Osteoblast (primary cell): ENCODE measurements at places on chromosomes 4 and X.

- DNase-seq = no peak
Observed at GRCh38 chr4:92060333-92060732, 243.4 kb upstream of the GRID2 start.

DNA sequence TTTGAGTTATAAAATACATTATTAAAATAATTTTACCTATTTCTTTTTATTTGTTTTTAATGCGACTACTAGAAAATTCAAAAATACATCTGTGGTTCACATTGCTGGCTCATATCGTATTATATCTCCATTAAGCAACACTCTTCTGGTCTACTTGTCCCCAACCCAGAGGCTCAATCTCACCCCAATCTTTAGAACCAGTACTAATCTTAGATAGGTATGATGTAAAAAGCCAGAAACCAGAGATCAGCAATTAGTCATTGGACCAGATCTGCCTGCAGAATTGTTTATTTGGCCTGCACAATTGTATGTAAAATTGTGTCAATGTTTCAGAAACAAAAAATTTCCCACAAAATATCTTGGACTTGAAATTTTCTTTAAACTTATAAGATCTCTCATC, 155.5 kb upstream of the BMP3 start:
- DNase-seq = no peak

DNA sequence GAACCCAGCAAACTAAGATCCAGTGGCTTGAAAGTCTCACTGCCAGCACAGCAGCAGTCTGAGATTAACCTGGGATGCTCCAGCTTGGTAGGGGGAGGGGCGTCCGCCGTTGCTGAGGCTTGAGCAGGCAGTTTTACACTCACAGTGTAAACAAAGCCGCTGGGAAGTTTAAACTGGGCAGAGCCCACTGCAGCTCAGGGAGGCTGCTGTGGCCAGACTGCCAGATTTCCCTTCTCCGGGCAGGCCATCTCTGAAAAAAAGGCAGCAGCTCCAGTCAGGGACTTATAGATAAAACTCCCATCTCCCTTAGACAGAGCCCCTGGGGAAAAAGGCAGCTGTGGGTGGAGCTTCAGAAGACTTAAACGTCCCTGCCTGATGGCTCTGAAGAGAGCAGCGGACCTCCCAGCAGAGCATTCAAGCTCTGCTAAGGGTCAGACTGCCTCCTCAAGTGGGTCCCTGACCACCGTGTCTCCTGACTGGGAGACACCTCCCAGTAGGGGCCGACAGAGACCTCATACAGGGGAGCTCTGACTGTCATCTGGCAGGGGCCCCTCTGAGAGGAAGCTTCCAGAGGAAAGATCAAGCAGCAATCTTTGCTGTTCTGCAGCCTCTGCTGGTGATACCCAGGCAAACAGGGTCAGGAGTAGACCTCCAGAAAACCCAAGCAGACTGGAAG, 45.1 kb upstream of the CDX4 start:
- DNase-seq = no peak

DNA sequence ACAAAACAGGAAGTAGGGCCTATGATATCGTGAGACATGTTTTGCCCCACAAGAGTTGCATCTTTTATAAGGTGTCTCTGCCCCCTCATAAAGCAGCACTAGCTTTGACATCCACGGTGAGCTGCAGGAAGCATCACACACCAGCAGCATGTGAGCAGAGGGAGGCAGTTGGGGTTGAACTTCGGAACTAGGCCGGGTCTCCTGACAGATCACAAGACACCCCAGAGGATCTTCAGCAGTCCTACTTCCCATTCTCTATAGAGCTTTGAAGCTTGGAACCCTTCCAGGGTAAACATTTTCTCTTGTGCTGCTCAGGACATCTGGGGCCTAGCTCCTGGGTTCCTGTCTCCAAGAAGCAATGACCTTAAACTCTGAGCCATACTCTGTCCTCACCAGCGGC, 27.5 kb downstream of the YY2 start:
- DNase-seq = no peak

GRCh38 chr4:116438981-116439729, 646.2 kb downstream of the TRAM1L1 start:
- DNase-seq = no peak

DNA sequence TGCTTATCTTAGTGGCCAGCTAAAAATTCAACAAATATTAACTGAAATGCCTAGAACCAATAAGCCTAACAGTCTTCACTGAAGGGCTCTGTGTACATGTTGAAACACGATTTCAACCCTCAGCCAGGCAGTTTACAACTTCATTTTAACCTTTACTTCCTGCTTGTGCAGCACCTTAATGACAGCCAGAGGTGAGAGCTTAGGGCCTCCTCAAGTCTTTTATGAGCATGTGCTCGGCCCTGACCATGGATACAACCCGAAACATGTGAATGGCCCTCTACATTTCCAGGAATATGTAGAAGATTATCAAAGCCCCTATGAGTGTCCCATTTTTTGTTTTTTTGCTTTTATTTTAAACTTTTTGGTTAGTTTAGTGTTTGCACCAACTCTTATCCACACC, 88.3 kb downstream of the MSN start:
- no peak for DNase-seq

GRCh38 chr4:102500352-102500695, 835 bp upstream of the NFKB1 start:
- peak; percentile 62 for DNase-seq

GRCh38 chr4:52864793-52865192, 2.7 kb downstream of the RASL11B start:
- DNase-seq = peak; percentile 81

DNA sequence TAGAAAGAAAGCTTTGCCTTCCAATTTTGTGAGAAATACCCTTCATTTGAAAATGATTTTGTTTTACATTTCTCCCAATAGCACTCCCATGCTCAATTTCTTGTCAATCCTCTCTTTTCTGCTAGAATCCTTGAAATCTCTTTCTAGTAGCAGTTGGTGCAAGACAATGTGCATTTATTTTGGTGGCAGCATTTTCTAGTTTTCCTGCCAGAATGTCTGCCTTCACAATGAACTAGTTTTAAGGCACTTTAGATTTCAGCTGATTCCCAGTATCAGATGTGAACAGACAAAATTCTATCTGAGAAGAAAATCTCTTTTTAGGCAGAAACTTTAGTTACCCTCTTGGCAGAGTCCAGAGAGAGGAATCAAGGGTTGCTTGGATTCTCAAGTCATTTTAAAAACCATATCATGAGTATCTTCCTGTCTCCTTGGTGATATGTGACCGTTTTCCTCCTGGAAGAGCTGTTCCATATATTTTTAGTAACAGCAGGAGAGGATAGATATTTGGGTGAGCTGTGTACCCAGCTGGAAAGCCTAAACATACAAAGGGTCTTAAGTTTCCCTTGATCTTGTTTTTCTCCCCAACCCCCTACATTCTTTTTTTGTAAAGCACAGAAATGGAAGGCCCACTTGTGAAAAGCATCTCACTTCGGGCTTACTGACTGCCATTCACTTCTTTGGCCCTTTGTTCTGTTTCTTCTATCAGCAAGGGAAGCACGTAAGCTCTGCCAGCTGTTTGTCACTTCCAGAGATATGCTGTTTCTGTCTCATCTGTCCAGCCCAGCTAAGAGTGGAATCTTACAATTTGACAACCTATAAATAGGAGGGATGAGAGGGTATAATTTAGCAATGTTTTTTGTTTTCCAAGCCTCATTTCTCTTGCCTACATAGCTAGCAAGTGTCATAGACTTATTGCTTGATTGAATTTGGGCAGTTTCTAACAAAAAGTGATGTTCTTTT, 38.7 kb downstream of the TSPAN7 start:
- DNase-seq = no peak

DNA sequence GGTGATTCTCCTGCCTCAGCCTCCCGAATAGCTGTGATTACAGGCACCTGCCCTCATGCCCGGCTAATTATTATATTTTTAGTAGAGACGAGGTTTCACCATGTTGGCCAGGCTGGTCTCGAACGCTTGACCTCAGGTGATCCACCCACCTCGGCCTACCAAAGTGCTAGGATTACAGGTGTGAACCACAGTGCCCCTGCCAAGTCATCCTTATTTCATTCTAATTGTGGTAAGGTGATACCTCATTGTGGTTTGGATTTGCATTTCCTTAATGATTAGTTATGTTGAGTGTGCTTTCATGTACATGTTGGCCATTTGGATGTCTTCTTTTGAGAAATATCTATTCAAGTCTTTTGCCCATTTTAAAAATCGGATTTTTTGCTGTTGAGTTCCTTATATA, 93.0 kb downstream of the USP9X start:
- no peak for DNase-seq

DNA sequence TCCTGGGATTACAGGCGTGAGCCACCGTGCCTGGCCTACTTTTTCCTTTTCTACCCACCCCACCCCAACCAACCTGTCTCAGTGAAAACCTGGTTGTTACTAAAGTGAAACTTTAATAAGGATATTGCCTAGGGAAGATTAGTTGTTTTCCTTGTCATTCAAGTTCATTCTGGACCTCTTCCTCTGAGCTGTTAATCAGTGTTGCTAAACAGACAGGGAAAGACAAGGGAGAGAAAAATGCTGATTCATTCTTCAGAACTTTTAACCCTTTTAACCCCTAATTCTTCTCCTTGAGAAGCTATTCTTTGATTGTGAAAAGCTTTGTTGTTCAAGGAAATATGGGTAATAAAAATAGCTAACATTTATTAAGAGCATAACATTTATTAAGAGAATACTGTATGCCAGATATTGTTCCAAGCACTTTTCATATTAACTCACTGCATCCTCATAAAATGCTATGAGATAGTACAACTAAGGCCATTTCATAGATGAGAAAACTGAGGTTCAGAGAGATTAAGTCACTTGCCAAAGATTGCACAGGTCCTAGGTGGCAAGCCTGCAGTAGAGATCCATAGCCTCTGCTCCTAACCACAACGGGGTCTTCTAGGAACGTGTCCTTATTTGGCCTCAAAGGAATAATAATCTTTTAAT, 34.8 kb downstream of the OSTC start:
- DNase-seq = no peak

DNA sequence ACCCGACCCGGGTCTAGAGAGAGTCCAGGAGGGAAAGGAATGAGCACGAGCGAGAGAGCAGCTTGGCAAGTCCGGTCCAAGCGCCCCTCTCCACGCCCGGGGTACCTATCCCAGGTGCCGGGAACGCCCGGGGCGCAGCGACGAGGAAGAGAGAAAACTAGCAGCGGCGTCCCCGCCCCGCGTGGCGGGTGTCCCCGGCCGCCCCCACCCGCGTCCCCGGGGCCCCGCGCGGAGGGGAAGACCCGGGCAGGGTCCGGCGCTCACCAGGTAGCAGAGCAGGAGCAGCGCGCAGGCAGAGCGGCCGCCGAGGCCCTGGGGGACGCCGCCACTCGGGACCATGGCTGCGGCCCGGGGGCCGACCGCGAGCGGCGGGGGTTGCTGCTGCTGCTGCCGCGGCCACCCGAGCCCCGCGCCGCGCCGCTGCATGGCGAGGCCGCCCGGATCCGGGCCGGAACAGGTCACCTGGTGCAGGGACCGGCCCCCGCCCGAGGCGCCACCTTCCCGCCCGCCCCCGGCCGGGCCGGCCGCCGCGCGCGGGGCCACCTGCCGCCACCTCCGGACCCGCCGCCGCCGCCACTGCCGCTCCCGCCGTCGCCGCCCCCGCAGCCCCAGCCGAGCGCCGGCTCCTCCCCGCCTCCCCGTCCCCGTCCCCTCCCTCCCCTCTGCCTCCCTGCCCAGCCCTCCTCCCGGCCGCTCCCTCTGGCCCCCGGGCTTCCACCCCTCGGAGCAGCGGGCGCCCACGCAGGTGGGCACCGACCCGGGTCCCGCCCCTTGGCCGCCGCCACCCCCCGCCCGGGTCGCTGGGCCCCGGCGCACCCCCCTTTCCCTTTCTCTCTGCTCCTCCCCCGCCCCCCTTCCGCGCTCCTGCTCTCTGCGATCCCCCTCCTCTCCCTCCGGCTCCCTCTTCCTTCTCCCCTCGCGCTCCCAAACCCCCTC, at the start of gene SEL1L3:
TSS of gene SEL1L3 (minus strand) at position 578 of the 936 bp plus-strand sequence. CDS start at position 426, 152 bp downstream.
- peak; percentile 95 for DNase-seq
